ENCODE measurements at places on chromosomes 16 and 17.

GRCh38 chr16:75217389-75217851 lies 1.4 kb upstream of the CTRB1 start:
- DNase-seq: no peak

GRCh38 chr16:35911899-35912298 lies 2452.5 kb downstream of the TP53TG3F start:
- no peak for DNase-seq

DNA sequence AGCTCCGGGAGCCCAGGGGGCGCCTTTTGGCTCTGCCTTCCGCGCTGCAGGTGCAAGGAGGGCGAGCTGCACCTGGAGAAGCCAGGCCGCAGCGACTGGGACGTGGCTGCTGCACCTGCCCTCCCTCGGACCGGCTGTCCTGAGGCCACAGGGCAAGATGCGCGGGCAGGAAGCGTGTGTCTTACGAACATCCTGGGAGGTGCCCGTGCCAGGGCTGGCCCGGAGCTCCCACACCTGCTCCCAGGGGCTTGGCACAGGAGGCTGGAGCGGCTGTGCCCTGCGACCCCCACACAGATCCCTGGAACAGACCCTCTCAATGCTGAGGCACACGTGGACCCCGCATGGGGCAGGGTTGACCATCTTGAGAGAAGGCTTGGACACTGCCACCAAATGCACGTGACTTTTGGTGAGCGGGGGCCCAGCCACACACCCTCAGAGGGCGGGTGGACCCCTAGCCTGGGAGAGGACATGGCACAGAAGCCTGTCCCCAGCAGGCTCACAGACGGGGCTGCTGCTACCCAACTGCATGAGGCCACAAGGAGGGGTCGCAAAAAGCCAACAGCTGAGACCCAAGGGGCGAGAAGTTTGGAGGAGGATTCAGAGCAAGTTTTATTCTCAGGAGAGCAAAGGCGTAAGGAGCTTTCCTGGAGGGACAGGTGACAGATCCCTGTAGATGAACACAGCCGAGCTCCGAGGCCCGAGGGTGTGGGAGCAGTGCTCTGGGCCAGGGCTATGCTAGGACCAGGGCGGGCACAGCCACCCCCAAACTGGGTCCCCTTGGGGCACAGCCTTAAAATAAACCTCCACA lies 11.4 kb downstream of the NDUFAF8 start:
- no peak for DNase-seq

- DNase-seq: no peak
Observed at GRCh38 chr17:57675427-57676387, 69.4 kb downstream of the CCDC182 start.

GRCh38 chr16:2226245-2226793 lies 2.9 kb downstream of the E4F1 start:
- no peak for DNase-seq

DNA sequence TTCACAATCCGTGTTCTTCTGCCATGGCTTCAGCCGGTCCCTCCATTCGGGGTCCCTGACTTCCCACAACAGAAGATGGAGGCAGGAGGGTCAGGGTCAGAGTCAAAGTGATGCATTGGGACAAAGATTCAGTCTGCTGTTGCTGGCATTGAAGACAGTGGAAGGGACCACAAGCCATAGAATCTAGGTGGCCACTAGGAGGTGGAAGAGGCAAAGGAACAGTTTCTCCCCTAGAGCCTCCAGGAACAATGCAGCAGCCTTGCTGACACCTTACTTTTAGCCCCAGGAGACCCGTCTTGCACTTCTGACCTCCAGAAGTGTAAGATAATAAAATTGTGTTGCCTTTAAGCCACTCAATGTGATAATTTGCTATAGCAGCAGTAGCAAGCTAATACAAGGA lies 55.9 kb downstream of the MFSD11 start:
- DNase-seq: no peak

- no peak for DNase-seq
Observed at GRCh38 chr17:12301551-12301950, 280.9 kb downstream of the MAP2K4 start.

DNA sequence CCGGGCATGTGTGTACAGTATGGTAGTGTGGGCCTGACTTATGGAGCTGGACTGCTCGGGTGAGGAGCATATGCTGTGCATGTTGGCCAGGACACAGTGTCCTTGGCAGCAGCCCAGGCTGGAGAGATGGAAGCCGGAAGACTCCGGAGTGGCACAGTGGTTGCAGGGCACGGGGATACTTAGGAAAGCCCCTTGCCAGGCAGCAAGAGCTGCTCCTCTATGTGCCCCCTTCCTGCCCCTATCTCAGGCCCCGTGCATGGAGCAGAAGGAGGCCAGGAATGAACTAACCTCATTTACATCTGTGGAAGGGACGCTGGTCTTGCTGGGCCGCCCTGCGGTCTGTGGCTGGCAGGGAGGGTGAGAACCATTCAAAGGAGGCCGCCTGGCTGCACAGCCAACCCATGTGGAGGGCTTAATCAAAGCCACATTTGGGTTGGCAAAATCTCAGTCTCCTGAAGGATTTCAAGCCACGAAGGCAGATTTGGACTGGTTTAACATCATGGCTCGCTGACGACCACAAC lies 32.2 kb upstream of the RCVRN start:
- DNase-seq: no peak

- DNase-seq: no peak
Observed at GRCh38 chr16:11495066-11495407, 91.7 kb downstream of the LITAF start.

GRCh38 chr17:81432941-81433340 lies 37.7 kb downstream of the BAHCC1 start:
- DNase-seq: no peak

DNA sequence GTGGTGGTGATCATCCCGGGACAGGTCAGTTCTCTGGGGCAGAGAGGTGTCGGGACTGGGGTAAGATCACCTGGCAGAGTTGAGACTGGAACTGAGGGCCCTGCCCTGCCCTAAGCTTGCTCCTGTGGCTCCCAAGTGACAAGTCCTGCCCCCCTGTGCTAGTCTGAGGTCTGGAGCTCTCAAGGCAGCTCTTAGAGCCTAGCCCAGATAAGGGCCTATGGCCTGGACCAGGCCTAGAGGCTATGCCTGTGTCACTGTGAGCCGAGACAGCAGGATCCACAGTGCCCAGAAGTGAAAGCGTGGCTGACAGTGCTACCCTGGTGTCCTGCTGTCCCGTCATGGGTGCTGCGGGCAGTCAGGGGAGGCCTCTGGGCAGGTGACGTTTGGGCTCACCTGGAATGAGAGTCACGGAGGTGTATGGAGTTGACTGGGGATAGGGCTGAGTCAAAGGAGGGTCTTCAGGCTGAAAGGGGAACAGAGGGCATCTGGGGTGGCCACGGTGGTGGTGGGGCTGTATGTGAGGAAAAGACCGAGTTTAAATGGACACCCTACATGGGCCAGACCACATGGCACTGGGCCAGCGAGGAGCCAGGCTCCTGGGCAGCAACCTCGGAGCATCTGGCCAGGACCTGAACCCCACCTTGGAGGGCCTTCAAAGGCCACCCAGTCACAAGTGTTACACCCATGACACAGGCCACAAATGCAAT lies 5.5 kb downstream of the NATD1 start:
- DNase-seq: no peak

GRCh38 chr17:61309362-61310256 lies 90.0 kb upstream of the TBX2 start:
- no peak for DNase-seq

Measured in glomerular endothelial cell (primary cell).